Cortex of kidney (tissue), 1 donor: ENCODE measurements at places on chromosomes 12 and 14.

GRCh38 chr12:124504273-124505000 is 63.0 kb downstream of the NCOR2 start:
- DNase-seq: no peak

DNA sequence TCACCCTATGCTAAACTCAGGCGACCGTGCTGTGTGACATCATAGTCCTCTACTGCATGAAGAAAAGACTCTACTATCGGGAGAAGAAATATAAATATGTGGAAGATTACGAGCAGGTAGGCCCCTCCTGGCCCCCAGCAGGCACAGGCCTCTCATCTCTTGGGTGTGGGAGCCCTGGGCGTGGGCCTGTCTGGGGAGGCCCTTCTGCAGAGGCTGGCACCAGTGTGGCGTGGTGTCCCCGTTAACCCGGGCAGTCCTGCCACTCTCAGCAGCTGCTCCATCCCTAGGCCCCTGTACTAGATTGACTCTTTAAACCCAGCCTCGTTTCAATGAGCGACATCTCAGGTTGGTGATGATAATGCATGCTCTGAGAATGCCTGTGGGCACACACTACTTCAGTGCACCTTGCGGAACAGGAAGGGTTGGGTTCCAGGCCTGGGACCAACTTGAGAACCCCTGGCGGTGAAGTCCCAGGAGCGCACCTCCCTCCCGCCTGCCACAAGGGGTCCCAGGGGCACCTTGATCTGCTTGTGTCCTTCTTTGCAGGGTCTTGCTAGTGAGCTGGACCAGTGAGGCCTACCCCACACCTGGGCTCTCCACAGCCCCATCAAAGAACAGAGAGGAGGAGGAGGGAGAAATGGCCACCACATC is 23.2 kb downstream of the P2RX4 start:
- no peak for DNase-seq

DNA sequence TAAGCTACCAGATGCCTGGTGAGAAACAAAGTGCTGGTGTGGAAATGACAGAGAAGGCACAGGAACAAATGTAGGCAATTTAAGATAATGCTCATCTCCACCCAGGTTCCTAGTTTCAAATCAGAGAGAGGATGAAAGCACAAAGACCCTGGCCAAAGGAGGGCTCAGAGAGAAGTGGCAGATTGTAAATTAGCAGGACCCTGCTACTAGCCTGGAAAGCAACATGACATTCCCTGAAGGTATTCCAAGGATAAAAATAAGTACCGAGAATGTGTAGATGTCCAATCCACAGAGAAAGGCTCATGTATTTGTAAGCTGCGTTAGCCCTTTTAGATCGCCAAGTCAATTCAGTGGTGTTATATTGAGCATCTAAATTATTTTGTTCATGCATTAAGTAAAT is 324.0 kb downstream of the TMEM117 start:
- no peak for DNase-seq

GRCh38 chr14:68111853-68112270 is 292.3 kb downstream of the RAD51B start:
- no peak for DNase-seq

GRCh38 chr12:49131894-49132461 is 783 bp upstream of the TUBA1B start:
- DNase-seq: no peak

- DNase-seq: no peak
Observed at GRCh38 chr12:28622406-28622805, 432.1 kb downstream of the CCDC91 start.

DNA sequence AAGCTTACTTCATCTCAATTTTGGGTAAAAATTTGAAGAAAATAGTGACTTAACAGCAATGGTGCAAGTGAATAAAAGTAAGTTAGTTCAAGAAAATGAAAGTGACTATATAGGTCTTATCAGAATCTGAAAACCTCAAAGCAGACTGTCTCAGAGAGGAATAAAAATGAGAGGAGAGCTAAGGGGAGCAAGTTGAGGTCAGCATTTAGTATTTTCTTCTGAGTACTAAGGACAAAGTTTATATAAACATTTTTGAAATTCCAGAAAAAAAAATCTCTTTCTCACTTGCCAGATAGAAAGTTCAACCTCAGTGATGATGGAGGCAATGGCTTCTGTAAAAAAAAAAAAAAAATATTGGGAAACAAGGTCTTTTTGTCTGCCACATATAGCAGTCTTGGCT is 414.1 kb downstream of the NPAS3 start:
- no peak for DNase-seq

DNA sequence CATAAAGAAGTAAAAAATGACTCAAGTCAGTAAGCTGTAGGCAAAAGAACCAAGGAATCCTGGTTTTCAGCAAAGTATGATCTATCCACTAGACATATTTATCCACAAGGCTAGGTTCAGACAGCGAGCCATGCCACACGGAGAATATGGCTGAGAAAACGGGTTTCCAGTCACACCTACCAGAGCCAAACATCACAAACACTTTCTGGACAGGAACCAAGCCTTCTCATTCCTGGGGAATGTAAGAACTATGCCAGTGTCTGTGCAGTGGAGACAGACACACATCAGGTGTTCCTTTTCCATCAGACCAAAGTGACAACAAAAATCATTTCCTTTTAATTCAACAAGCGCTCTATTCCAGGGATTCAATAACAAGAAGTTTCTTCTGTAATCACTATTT is 41.1 kb downstream of the AREL1 start:
- DNase-seq: no peak

DNA sequence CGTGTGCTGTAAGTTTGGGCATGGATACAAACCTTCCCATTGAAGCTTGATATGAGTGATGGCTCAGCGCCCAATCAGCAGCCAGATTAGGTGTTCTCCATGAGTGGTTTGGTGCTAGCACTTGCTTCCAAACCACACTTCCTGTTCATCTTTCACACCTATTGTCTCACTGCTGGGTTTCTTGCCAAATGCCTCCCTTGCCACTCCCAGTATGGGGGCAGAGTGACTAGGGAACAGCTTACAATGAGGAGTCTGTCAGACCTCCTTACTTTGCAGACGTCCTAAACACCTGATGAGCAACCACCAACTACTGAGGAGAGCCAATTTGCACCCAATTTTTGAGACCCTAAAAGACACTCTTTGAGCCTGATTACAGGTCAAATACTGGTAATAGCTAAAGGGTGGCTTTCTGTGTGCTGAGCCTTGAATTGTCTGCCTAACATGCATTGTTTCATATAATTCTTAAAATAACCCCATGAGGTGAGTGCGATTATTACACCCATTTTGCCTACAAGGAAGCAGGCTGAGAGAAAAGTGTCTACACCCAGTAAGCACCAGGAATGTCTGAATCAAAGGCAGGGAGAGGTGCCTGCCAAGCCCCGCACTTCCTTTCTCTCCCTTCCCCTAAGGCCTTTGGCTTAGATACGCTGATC is 48.4 kb upstream of the FOS start:
- no peak for DNase-seq

- no peak for DNase-seq
Observed at GRCh38 chr12:91172096-91172495, 10.5 kb downstream of the DCN start.

GRCh38 chr14:21894003-21894897 is 220.6 kb upstream of the OR4E1 start:
- DNase-seq: no peak

GRCh38 chr12:43805149-43805859 is 813 bp downstream of the TWF1 start:
- no peak for DNase-seq

DNA sequence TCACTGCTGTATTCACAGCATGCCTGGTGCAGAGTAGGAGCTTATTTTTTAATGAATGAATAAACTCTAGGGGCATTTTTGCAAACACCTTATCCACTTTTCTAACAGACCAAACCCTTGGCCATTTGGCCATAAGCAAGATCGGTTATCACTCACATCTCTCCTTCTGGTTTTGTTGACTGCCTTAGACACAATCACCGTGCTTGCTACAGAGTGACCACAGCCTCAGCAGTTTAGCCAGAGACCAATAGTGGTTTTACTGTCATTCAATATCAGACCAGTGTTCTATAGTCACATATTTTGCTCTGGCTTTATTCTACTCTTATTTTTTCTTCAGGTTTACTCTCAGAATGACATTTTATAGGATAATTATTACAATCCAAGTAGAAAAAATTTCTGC is 2.2 kb downstream of the KLRB1 start:
- no peak for DNase-seq

DNA sequence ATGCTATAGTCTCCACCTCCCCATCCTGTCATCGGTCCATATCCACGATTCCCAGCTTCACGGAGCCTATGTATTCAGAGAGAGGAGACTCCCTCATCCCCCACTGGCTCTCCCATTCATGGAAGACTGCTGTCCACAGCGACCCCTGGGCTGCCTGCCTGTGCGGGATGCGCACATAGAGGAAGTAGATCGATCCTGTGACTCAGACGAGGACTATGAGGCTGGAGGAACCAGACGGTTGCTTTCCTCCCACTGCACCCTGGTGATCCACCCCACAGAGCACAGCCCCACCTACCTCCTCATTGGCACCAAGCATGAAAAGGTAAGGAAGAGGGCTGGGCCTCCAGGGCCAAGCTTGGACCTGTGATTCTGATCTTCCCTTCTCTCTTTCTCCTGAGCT is 24.4 kb downstream of the PIGH start:
- no peak for DNase-seq

DNA sequence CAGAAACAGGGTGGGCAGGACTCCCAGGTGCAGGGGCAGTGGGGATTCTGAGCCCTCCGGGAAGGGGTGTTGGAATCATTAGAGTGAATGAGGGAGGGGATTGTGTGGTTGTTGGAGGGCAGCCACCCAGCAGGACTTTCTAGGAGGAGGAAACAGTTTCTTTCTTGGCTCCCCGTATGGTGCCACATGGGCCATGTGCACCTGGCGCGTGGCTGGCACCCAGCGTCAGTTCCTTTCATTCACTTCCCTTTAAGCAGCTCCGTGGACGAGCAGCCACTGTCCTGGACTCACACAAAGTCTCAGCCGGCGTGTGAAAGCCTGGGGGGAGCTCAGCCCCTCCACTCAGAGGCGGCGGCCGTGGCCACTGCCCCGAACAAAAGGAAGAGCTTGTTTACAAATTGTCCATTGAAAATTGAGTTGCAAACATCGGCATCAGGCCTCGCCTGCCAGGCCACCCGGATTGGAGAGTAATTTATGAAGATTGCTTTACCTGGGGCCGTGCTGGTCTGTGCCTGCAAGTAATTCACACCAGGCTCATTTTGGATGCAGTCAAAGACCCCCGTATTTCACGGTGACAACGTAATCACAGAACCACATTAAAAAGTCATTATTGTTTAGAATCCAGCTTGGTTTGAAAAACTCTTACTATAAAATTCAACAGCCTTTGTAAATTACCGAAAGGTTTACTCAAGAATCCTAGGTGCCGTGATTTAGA is 101.7 kb upstream of the C14orf180 start:
- no peak for DNase-seq

GRCh38 chr12:42641221-42641885 is 51.8 kb upstream of the PRICKLE1 start:
- DNase-seq: no peak

- DNase-seq: no peak
Observed at GRCh38 chr12:2613326-2614073, 181.3 kb upstream of the FKBP4 start.

DNA sequence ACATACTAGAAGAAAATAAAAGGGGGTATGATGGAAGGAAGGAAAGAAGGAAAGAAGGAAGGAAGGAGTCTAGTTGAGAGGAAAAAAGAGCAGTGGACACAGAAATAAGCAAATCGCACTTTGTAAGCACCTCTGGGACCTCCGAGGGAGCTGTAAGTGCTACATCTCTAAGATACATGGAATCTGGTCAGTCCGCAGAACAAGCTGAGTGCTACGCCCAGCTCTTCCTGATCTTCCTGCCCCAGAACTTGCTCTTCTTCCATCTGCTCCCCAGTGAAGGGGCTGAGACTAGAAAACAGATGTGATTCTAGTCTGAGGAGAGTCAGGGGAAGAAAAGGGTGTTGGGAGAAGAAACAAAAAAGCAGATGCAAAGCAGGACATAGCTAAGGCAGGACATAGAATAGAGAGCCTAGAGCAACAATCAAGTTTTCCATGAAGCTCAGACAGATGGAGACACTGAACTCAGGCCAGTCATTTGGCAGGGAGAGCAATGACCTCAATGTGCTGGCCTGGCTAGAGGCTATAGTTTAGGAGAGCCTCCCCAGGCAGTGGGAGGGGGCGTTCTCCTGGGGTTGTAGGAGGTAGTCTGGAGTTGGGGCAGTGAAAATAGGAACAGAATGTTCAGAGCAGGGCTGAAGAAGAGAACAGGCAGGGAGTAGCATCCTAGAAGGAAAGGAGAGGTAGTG is 1.7 kb upstream of the MFAP5 start:
- no peak for DNase-seq

- no peak for DNase-seq
Observed at GRCh38 chr14:47949006-47949405, 273.6 kb upstream of the MDGA2 start.

- DNase-seq: no peak
Observed at GRCh38 chr12:52819731-52820510, 6.0 kb upstream of the KRT4 start.

GRCh38 chr14:64759555-64759938 is 55.3 kb downstream of the PLEKHG3 start:
- DNase-seq: no peak

GRCh38 chr14:51609251-51609954 is 42.3 kb upstream of the FRMD6 start:
- DNase-seq: no peak

- no peak for DNase-seq
Observed at GRCh38 chr14:62133776-62134550, 371.7 kb downstream of the SNAPC1 start.

DNA sequence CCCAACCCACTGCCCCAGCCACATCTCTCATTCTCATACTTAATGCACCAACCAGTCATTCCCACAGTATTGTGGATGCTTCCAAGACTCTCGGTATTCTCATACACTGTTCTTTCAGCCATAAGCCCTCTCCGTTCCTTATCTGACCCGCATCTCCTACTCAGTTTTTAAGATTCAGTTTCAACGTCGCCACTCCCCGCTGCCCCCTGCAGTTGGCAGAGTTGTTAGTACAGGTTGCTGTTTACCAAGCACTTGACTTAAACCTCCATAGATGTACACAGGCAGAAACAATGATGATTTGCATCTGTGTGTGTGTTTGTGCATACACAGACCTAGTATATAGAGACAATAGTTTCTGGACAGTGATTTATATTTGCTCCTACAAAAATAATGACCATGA is 40.2 kb downstream of the PAH start:
- no peak for DNase-seq

- no peak for DNase-seq
Observed at GRCh38 chr12:128450810-128451209, 183.8 kb downstream of the TMEM132C start.

- no peak for DNase-seq
Observed at GRCh38 chr12:130356222-130356621, 18.5 kb downstream of the PIWIL1 start.

DNA sequence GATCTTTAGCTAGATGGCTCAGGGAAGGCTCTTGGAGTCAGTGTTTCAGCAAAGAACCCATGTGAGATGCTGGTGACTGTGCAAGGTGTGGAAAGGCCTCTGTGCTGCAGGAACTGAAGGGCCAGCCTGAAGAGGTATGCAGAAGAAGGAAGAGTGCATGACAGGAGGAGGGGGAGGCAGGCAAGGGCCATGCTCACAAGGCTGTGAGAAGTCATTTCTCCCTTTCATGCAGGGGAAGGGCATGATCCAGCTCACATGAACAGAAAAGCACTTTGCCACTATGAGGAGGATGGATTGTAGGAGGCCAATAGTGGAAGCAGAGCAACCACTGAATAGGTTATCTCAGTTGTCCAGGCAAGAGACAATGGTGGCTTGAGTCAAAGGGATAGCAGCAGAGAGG is 83.7 kb downstream of the SSPN start:
- no peak for DNase-seq

- no peak for DNase-seq
Observed at GRCh38 chr14:67764496-67764895, 51.9 kb downstream of the ZFYVE26 start.

- no peak for DNase-seq
Observed at GRCh38 chr12:18302809-18303430, 41.6 kb downstream of the PIK3C2G start.
